Sciatic nerve (tissue), 2 donors: ENCODE measurements at places on chromosomes 2 and 18.

GRCh38 chr2:20563833-20564232 is 87.1 kb downstream of the HS1BP3 start:
- no peak for DNase-seq

GRCh38 chr2:60311524-60311923 is 241.9 kb downstream of the BCL11A start:
- no peak for DNase-seq

DNA sequence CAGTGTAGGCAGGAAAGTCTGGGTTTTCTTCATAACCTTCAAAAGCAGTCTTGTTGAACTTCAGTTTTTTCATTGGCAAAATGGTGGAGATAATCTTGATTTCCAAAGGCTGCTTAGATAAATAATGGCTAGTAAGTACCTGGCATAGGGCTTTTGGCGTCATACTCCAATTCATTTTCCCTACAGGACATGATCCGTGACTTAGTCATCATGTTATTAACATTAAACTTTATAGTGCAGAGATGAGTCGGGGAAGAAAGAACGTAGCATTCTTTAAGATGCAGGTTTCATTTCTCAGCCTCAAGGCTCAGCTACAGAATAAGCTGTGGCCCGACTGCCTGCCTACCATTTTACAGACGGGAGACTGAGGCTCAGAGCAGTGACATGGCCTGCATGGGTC is 64.0 kb downstream of the RALBP1 start:
- DNase-seq, result no peak

DNA sequence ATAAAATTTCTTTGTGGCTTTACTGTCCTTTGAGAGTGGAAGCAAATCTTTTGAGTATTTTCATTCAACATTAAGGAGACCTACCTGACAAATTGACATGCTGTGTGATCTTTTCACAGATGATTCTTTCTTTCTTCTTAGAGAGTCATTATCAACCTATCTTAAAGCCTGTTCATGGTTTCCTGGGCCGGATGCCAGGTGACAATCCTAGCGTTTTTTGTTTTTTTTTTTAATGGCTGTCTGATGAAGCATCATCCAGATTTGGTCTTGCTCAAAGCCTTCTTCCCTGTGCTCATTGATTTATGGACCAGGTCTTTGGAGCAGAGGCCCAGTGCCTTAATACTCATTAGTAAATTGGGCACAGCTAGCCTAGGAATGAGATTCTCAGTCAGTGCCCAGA is 9.8 kb upstream of the MGAT5 start:
- no peak for DNase-seq

DNA sequence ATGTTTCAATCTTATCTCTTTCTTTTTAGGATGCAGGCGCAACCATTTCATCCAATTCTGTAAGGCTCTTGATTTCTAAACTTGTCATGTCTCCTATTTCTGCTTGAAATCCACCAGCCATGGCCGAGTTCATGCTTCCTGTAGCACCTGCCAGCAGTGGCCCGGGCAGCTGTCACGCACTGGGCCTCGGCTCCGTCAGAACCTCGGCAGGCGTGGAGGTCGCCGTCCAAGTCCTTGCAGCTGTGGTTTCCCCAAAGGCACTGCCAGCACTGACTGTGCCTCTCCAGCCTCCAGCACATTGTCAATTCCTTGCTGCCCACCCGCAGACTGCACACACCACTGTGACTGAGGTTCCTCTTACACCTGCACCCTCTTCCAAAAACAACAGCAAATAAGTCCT is 188.7 kb upstream of the SALL3 start:
- no peak for DNase-seq

- no peak for DNase-seq
These were observed 62.0 kb downstream of the REEP1 start for GRCh38 chr2:86275384-86275799.

GRCh38 chr2:133431289-133431688 is 137.0 kb downstream of the NCKAP5 start:
- no peak for DNase-seq

GRCh38 chr2:7971841-7972240 is 710.0 kb upstream of the ID2 start:
- DNase-seq, result no peak

- DNase-seq, result no peak
These were observed 14.6 kb downstream of the THNSL2 start for GRCh38 chr2:88184762-88185161.

DNA sequence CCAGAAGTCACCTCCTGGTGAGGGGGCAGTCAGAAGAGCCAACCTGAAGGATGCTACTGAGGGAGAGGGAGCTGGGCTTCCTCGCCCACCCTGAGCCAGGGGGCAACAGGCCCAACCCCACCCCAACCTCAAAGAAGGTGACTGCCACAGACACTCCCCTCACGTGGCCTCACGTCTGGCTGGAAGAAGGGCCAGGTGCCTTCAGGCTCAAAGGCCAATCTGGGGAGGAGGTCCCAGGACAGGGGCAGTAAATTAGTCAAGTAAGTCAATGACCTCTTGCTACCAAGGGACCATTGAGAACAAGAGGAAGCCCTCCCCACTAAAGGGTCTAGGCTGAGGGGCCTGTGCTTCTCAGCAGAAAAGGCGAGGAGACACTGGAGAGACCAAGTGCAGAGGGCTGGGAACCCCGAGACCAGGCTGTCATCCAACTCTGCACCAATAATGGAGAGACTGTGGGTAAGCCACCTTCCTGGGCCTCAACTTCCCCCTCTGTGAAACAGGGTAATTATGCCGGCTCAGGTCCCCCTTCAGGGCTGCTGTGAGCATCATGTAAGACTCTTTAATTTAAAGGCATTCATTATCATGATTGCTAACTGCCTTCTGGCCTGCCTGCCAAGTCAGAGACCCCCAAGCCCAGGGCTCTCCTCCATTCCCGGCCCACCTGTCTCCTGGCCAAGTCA is 20.2 kb upstream of the TNS1 start:
- DNase-seq, result peak; percentile 37

GRCh38 chr2:193966590-193966989 is 1690.4 kb upstream of the SLC39A10 start:
- no peak for DNase-seq
